ENCODE measurements at places on chromosomes 3 and 15. TPM values are rescaled to one million over a fixed set of nuclear protein-coding genes. Genes with fewer than 3 reads are reported as not detected.
A peak's percentile ranks its signal among the peaks of the same experiment; 100 is the strongest.

DNA sequence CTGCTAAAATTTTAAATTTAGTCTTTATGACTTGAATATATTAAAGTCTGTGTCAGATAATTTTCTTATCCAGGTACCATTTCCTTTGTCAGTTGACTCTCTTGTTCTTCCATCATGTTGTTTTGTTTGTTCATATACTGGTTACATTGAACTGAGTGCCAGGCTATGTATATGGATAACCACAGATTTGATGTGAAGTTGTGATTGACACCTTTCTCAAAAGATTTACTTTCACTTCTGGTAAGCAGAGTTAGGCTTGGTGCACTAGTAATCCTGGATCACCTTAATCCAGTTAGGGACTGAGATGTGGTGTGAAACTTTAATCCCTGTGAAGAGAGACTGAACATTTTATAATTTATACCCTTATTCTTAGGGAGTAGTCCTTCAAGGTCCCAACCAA lies 99.4 kb downstream of the ADAM10 start:
- H3K27ac ChIP-seq, result no peak overlapping the region
- no peak for DNase-seq
- H3K27me3 ChIP-seq, result no peaks in the 10 kb centered on the region
- no peak overlapping the region for H3K4me3 ChIP-seq

Gene IL17RB
- total RNA-seq, result 0.33 TPM

- no peaks in the 10 kb centered on the region for H3K27me3 ChIP-seq
- DNase-seq, result no peak
- H3K36me3 ChIP-seq, result peaks cover 15% of the 10 kb centered on the region
- peak overlapping the region; percentile 34 for H3K27ac ChIP-seq
- H3K4me1 ChIP-seq, result peaks cover 58% of the 10 kb centered on the region
These were observed 21.1 kb downstream of the MAPK6 start for GRCh38 chr15:52039925-52040781.

Gene LRRK1
- 0.73 TPM for total RNA-seq

Gene NDN
- total RNA-seq, result 1.9 TPM

GRCh38 chr3:14561051-14561960 lies 21.2 kb upstream of the GRIP2 start:
- no peaks in the 10 kb centered on the region for H3K36me3 ChIP-seq
- no peaks in the 10 kb centered on the region for H3K4me1 ChIP-seq

GRCh38 chr15:46703020-46703861 lies 1014.1 kb upstream of the SEMA6D start:
- H3K27me3 ChIP-seq, result no peaks in the 10 kb centered on the region
- no peak overlapping the region for H3K4me3 ChIP-seq
- H3K27ac ChIP-seq, result no peak overlapping the region
- no peak for DNase-seq

DNA sequence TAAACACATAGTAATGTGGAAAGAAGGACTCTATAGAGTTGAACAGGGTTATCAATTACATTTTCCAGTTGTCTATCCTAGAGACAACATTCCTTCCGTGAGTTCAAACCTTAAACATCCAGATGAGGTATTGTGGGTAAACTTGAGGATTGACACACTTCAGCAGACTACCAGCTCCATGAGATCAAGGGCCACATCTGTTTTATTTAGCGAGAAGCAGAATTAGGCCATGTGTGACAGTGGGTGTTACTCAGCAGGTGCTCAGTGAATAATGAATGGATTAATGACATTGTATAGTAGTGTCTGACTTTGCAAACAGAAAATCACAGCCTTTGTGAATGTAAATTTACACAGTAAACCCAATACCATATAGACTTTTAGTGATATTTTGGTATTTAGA lies 941.1 kb upstream of the CFAP20DC start:
- no peak for DNase-seq
- H3K4me1 ChIP-seq, result peaks cover 88% of the 10 kb centered on the region
- H3K36me3 ChIP-seq, result peaks cover 8% of the 10 kb centered on the region
- H3K27me3 ChIP-seq, result no peaks in the 10 kb centered on the region
- no peak overlapping the region for H3K27ac ChIP-seq

Gene EXD1
- total RNA-seq, result not detected

DNA sequence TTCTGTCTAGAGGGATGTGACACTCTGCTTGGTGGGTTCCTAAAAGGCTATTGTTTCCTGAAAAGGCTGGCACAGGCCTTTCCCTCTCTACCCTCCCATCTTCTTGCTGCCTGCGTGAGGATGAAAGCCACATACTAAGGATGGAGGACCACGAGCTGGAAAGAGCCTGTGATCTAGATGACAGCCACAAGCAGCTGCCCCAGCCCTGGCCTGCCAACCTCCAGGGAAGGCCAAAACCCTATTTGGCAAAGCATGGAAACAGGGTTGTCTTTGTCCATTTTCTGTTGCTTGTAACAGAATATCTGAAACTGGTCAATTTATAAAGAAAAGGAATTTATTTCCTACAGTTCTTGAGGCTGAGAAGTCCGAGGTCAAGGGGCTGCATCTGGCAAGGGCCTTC lies 144.5 kb downstream of the FBLN2 start:
- peaks cover 4% of the 10 kb centered on the region for H3K27me3 ChIP-seq
- no peaks in the 10 kb centered on the region for H3K4me1 ChIP-seq
- H3K4me3 ChIP-seq, result no peak overlapping the region
- no peaks in the 10 kb centered on the region for H3K36me3 ChIP-seq
- no peak overlapping the region for H3K27ac ChIP-seq

Gene GRAMD1C
- total RNA-seq, result 0.97 TPM

DNA sequence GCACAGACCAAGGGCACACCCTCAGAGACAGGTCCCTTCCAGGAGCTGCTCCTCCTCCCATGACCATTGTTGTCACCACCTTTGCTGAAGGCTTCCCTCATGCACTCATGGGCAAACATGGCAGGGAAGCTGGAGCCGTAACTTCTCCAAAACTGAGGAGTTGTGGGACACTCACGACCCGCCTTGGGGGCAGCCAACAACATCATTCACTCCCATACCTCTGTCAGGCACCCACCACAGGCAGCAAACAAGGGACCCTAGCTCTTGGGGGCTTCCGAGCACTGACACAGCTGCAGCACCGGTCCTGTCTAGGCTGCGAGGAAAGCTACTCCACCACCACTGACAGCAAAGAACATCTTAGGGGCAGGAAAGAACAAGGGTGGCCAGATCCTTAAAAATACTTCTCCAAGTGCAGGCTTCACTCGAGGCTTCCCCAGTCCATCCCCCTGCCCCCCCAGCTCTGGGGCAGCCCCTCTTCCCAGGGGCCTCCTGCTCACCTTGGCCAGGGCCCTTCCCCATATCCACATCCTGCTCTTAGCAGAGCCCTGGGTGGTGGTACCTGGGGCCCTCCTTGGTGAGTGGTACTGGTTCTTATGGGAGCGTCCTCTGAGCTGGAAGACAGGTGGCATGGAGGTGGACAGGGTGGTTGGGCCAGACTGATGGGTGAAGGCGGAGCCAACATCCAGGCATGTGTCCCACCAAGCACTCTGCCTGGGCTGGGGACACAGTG lies 28.0 kb upstream of the DUSP7 start:
- no peak overlapping the region for H3K27ac ChIP-seq
- no peaks in the 10 kb centered on the region for H3K36me3 ChIP-seq
- no peak for DNase-seq
- peaks cover 19% of the 10 kb centered on the region for H3K4me1 ChIP-seq
- no peak overlapping the region for H3K4me3 ChIP-seq

DNA sequence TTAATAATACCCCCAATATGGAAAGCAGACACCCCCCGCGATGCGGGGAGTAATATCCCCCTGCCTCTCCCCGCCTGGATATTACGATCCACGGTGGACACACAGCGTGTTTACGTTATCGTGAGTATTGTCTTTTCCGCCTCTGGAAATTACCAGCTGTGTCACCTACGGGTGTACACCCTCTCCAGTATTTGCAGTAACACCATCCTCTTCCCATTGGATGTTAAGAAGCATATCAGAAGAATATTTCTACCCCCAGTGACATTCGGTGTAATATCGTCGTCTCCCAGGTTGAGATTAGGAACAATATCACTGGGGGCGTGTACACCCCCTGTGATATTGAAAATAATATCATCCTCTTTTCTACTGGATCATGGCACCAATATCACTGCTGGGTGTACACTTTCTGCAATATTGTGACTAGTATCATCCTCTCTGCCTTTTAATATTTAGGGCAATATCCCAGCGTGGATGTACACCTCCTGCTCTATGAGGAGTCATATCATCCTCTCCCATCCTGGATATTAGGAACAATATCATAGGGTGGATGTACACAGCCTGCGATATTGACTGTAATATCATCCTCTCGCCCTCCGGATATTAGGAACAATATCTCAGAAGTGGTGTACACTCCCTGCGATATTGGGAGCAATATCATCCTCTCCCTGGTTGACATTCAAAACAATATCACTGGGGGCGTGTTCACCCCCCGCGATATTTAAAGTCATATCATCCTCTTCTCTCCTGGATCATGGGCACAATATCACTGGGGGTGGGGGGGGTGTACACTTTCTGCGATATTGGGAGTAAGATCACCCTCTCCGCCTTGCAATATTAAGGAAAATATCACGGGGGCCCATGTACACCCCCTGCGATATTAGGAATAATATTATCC lies 20.3 kb upstream of the BMF start:
- H3K27me3 ChIP-seq, result no peaks in the 10 kb centered on the region
- no peaks in the 10 kb centered on the region for H3K36me3 ChIP-seq
- no peaks in the 10 kb centered on the region for H3K4me1 ChIP-seq
- no peak overlapping the region for H3K27ac ChIP-seq

- H3K27me3 ChIP-seq, result no peaks in the 10 kb centered on the region
- DNase-seq, result no peak
- peaks cover 67% of the 10 kb centered on the region for H3K4me1 ChIP-seq
- no peak overlapping the region for H3K27ac ChIP-seq
- peaks cover 28% of the 10 kb centered on the region for H3K36me3 ChIP-seq
These were observed 41.6 kb downstream of the TRANK1 start for GRCh38 chr3:36903119-36903882.

- peaks cover 41% of the 10 kb centered on the region for H3K4me1 ChIP-seq
- H3K4me3 ChIP-seq, result peak overlapping the region; percentile 95
- H3K36me3 ChIP-seq, result peaks cover 10% of the 10 kb centered on the region
- DNase-seq, result peak; percentile 70
These were observed 460 bp upstream of the ZMAT3 start for GRCh38 chr3:179072100-179072438.

DNA sequence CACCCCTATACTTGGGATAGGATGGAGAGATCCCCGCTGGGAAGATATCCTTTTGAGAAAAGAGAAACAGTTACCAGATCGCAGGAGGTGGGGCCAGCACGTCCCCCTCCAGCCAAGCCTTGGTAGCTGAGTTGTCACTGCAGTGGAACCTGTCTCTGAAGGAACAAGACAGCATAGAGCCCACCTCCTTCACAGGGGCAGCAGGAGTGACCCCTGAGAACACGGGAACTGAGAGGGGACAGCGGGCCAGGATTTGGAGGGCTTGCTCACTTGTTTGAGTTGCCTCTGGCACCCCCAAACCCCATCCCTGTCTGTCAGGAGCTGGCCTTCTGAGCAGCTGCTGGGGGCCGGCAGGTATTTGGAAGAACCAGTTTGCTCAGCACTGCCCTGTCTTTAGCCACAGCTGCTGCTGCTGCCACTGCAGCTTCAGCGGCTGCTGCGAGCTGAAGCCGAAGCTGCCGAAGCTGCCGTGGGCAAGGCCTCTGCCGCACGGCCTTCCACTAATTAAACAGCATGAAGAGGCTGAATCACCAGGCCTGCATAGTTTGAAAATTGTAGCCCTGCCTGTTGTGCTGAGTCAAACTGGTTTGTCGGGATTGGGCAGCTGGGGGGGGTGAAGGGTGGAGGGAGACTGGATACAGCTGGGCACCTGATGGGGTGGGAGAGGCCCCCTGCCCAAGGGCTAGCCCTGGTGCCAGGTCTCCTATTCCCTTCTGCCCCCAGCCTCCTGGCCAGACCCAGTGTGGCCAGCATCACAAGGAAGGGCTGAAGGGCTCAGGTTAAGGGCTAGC lies 4.0 kb downstream of the EPHB3 start:
- no peak overlapping the region for H3K27ac ChIP-seq
- H3K27me3 ChIP-seq, result peaks cover 39% of the 10 kb centered on the region
- no peak for DNase-seq
- no peak overlapping the region for H3K4me3 ChIP-seq

Gene IL12A
- not detected for total RNA-seq

DNA sequence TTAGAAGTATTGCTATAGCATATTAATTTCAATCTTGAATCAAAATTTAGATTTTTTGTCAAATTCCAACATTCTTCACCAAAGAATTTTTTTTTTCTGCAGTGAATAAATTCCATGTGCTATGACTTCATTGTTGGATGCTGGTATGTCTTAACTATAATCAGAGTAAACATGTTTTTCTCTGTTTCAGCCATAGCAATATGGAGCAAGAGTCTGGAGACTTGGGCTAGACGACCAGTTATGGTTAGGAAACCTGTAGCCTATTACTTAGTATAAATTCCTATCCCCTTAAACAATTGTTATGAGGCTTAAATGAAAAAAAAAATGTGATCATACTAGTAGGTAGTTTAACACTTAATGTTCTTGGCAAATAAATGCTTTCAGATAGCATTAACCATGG lies 431.9 kb upstream of the FRG2C start:
- H3K36me3 ChIP-seq, result no peaks in the 10 kb centered on the region
- H3K4me3 ChIP-seq, result no peak overlapping the region
- peaks cover 15% of the 10 kb centered on the region for H3K27me3 ChIP-seq
- H3K27ac ChIP-seq, result no peak overlapping the region

DNA sequence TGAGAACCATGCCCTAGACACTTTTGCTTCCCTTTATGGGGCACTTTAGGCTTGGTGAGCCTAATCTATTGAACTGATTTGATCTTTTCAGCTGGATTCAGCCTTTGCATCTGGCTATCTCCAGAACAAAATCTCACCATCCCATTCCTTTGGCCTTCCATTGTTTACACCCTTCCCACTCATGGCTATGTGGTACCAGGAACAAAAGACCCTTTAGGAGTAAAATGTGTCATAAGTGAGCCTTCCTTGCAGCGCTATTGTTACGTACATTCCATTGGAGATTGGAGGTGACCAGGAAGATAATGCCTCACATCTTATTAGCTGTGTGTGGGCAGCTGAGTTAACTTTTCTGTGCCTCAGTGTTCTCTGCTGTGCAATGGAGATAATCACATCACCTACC lies 188.4 kb downstream of the SATB1 start:
- peaks cover 10% of the 10 kb centered on the region for H3K4me1 ChIP-seq
- H3K4me3 ChIP-seq, result no peak overlapping the region
- H3K36me3 ChIP-seq, result no peaks in the 10 kb centered on the region

DNA sequence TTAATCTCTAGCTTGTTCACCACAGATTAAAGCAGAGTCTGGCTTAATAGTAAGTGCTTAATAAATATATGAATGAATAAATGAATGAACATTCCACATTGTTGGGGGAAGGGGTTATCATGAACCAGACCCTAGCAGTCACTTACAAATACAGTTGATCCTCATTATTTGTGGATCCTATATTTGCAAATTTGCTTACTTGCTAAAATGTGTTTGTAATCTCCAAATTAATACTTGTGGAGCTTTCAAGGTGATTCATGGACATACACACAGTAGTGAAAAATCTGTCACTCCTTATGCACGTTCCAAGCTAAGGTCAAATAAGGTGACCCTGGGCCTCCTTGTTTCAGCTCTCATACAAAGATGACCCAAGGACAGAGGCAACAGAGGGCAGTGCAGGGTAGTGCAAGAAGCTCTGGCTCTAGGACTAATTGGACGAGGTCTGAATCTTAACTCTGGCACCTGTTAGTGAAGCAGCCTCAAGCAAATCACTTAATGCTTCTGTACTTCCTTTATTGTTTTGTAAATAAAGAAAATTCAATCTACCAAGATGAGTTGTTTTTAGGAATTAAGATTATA lies 112.8 kb upstream of the C2CD4B start:
- no peak overlapping the region for H3K4me3 ChIP-seq
- H3K27ac ChIP-seq, result no peak overlapping the region
- DNase-seq, result no peak
- no peaks in the 10 kb centered on the region for H3K36me3 ChIP-seq
